Colonic mucosa (tissue), 4 donors: ENCODE measurements at places on chromosomes 4 and X. TPM values are rescaled to one million over a fixed set of nuclear protein-coding genes. Genes with fewer than 3 reads are reported as not detected.

Gene PNCK
- total RNA-seq = 11.1 TPM

DNA sequence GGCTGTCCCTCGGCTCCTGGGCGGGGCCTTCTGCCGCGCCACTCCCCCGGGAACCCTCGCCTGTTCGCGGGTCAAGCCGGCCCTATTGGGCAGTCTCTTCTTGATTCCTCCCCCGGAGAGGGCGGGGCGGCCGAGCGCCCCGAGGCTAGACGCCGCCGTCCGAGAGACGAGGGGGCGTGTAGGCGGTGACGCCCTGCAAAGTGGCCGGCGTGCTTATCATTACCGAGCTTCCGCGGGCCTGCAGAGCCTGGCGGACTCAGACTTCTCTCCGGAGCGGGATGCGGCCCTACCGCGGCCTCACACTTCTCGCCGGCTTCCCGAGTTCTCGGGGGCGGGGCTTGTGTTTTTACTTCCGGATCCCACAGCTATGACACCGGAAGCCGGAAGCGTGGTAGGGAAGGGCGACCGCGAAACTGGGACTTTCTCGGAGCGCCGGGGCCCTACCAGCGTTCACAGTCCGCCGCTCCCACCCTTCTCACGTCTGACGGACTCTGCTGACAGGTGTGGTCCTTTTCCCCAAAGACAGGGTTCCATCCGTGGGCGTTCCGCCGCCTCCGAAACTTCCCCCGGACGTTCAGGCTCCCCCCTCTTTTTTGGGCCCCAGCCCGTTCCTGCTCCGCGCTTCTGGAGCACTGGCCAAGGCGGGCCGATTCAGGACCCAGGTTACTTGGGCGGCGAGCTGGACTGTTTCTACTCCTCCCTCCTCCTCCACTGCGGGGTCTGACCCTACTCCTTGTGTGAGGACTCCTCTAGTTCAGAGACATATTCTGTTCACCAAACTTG lies at the start of gene IKBKG:
Gene IKBKG (plus strand): TSS at position 376 of the 783 bp plus-strand sequence. CDS start 4,383 bp downstream, outside the sequence.
- H3K27me3 ChIP-seq = no peaks in the 10 kb centered on the region
- no peaks in the 10 kb centered on the region for H3K4me1 ChIP-seq
- H3K4me3 ChIP-seq = peak within 1 kb of the TSS; percentile 58
- no peaks in the 10 kb centered on the region for H3K36me3 ChIP-seq
- DNase-seq = peak; percentile 86

DNA sequence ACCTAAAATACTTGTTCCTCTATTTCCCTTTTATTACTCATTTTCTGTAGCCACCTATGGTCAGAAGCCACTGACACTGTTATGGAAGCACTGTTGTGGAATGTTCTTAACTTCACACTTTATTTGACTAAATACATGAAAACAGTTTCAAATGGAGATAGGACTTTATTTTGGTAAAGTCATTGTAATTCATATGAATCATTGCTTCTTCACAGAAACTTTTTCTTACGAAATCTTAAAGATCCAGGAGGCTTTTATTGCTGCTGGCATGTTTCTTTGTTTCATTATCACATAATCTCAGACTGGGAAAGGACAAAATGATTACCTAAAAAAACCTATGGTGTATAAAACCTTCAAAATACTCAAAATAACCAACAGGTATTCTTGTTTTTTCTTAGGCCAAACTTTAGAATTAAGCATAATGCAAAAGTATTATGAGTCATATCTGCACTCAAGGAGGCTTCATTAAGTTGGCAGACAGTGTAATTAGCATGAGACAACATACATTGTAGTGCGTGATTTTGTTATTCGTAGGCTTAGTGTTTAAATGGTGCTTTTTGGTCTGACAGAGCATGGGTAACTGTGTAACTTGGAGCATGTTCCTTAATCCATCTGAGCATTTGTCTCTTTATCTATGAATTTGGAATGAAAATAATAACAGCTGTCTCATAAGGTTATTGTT lies 58.0 kb downstream of the SH3BGRL start:
- no peaks in the 10 kb centered on the region for H3K27me3 ChIP-seq
- no peaks in the 10 kb centered on the region for H3K4me1 ChIP-seq
- no peak for DNase-seq

Gene SLC4A4
- 99.0 TPM for total RNA-seq

- no peak overlapping the region for H3K4me3 ChIP-seq
- no peak for DNase-seq
- no peaks in the 10 kb centered on the region for H3K36me3 ChIP-seq
- no peaks in the 10 kb centered on the region for H3K4me1 ChIP-seq
Observed at GRCh38 chr4:125344198-125344597, 29.4 kb downstream of the FAT4 start.

Gene SMIM10
- 1.4 TPM for total RNA-seq

DNA sequence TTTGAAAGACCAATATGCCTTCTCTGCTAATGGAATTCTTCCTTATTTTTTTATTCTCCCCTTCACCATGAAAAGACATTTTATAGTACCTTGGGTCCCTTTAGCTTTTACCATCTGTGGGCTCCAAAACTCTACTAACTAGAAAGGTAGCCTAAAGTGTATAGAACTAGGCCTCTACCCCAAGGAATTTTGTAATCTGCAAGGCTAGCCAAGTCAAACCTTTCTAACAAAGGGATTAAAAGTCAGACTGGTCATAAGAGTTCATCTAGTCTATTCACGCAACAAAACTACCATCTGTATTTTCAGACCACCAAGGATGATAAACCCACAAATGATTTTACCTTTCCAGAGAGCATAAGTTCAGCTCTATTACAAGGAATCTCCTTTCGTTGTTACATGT lies 189.5 kb upstream of the DCAF8L1 start:
- DNase-seq = no peak
- no peak overlapping the region for H3K27ac ChIP-seq
- no peaks in the 10 kb centered on the region for H3K36me3 ChIP-seq
- no peak overlapping the region for H3K4me3 ChIP-seq
- H3K27me3 ChIP-seq = no peaks in the 10 kb centered on the region

GRCh38 chr4:104470770-104471169 lies 23.9 kb downstream of the CXXC4 start:
- no peak overlapping the region for H3K27ac ChIP-seq
- no peaks in the 10 kb centered on the region for H3K36me3 ChIP-seq
- H3K27me3 ChIP-seq = no peaks in the 10 kb centered on the region
- DNase-seq = no peak

Gene SLC6A14
- total RNA-seq = 0.82 TPM

DNA sequence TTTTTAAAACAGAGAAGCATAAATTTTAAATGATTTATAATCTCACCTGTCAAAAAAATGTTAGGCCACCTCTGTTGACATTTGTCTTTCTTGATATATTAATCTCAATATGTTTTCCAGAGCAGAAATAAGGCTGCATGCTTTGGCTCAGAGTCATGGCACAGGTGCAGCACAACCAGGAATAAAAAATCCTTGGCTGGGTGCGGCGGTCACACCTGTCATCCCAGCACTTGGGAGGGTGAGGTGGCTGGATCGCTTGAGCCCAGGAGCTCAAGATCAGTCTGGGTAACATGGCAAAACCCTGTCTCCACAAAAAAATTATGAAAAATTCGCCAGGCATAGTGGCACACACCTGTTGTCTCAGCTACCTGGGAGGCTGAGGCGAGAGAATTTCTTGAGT lies 18.1 kb downstream of the CPLX1 start:
- H3K27me3 ChIP-seq = no peaks in the 10 kb centered on the region
- peak; percentile 73 for DNase-seq
- H3K4me3 ChIP-seq = no peak overlapping the region
- H3K36me3 ChIP-seq = no peaks in the 10 kb centered on the region
- no peaks in the 10 kb centered on the region for H3K4me1 ChIP-seq
- no peak overlapping the region for H3K27ac ChIP-seq
